ENCODE measurements at places on chromosomes 4 and X.

GRCh38 chrX:28585767-28586166 lies 1.5 kb upstream of the IL1RAPL1 start:
- DNase-seq = no peak

DNA sequence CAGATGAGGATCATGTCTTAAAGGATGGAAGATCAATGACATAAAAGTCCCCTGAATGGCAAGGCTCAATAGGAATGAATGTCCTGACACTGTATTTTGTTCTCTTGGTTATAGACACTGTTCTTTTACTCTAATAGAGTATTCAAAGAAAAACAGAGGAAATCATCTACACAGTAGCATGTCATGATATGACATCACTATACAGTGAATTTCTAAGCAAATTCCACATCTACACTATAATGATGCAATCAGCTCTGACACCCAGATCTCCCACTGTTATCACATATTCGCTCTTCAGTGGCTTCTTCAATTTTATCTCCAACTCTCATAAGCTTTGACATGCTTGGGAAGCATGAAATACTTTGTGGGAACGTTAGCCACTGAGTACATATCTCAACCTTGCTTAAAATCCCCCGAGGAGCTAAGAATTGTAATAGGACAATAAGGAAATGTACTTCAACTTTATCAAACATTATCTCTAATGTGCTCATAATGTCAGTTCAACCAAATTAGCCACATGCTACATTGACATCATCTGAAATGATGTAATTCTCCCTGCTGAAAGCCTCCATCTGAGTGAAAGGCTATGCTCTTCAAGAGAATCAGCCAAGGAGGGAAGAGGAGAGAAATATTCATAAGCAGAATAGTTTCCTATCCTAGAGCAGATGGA lies 139.6 kb upstream of the PTCHD1 start:
- DNase-seq = peak; percentile 0

DNA sequence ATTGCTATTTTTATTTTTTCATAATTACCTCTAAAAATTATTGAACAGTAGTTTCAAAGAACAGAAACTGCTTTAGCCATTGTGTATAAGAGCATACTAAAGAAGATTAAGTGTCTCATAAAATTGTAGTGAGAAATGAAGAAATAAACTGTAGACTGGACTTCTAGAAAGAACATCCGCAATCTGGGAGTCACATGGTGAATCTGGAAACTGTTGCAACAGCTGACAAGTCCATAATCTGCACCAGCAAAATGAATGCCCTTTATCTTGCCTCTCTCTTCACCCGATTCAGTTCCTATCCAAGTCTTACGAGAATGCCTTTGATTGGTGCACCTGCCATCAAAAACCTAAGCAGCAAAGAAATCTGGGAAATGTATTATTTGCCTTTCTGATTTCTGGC lies 312.9 kb downstream of the NAF1 start:
- DNase-seq = no peak

- no peak for DNase-seq
Observed at GRCh38 chrX:44040406-44040805, 67.2 kb upstream of the NDP start.

DNA sequence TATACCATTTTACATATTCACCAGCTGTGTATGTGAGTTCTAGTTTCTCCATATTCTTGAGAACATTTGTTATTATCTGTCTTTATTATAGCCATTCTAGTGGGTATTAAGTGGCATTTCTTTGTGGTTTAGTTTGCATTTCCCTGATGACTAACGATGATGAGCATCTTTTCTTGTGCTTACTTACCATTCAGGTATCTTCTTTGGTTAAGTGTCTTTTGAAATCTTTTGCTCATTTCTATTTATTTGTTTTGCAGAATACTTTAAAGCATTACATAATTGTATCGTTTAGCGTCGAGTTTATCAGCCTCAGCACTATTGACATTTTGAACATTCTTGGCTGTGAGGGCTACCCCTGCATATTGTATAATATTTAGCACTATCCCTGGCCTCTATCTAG lies 85.4 kb downstream of the FRMPD4 start:
- no peak for DNase-seq

GRCh38 chrX:3659761-3660160 lies 53.7 kb downstream of the PRKX start:
- DNase-seq = peak; percentile 39

DNA sequence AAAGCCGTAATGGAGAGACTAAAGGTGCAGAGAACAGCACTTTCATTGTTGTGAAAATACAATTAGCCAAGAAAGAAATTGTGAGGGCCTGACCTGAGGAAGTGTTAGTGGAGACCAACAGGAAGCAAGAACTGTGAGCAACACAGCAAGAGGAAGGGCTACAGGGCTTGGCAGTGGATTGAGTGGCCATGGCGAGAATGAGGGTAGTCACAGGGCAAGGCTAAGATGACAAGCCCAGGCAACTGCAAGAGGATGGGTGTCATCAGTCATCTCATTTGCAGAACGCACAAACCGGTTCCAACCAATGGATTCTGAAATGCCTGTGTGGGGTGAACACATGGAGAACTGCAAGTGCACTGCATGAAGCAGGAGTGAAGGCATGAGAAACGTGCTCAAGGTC lies 3.6 kb downstream of the SLC10A6 start:
- no peak for DNase-seq

DNA sequence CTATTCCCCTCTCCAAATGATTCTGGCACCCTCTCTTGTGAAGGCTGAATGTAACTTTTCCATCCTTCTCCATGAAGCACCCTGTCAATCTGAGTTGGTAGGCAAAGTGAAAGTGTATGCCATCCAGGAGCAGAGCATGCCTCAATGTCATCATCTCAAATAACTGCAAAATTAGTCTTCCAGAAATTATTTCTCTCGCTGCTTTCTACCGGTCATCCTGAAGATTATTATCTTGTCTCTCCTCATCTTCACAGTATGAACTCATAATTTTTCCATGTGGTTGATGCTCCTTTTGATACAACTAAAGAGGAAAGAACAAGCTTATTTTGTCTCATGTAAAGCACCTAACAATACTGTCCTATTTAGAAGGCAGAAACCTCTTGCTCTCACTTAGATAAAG lies 285.5 kb upstream of the PCDH7 start:
- DNase-seq = no peak

- DNase-seq = no peak
Observed at GRCh38 chr4:118099106-118099505, 64.8 kb downstream of the NDST3 start.

- DNase-seq = no peak
Observed at GRCh38 chr4:181693517-181693916, 549.7 kb upstream of the TENM3 start.

Data from cardiac fibroblast (primary cell).